ENCODE measurements at places on chromosomes 6 and 20.

DNA sequence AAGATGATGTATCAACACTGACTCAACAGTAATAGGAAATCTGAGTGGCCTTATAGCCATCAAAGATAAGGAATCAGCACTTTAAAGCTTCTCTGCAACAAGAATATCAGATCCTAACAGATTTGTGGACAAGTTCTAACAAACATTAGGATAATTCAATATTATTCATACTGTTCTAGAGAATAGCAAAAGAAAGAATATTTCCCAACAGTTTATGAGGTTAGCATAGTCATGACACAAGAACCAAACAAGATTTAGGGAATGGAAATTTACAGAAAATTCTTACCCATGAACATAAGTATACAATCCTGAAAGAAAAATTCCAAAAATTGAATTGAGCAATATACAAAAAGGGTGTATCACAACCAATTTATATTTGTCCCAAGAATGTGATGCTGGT lies 64.3 kb upstream of the BTBD3 start:
- no peak for DNase-seq

DNA sequence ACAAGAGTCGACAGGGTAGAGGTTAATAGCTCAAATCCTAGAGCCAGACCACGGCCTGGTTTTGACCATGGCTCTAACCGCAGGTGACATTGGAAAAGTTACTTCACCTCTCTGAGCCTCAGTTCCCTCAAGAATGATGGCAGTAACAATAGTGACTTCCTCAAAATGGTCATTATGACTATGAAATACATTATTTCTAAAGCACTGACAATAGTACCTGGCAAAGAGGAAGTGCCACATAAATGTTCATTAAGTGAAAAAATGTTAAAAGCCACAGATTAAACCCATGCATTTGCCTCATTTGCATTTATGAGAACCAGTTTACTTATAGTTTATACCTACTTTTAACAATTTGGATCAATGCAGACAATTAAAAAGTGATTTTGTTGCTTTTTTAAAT lies 12.3 kb downstream of the BTBD3 start:
- DNase-seq: no peak

DNA sequence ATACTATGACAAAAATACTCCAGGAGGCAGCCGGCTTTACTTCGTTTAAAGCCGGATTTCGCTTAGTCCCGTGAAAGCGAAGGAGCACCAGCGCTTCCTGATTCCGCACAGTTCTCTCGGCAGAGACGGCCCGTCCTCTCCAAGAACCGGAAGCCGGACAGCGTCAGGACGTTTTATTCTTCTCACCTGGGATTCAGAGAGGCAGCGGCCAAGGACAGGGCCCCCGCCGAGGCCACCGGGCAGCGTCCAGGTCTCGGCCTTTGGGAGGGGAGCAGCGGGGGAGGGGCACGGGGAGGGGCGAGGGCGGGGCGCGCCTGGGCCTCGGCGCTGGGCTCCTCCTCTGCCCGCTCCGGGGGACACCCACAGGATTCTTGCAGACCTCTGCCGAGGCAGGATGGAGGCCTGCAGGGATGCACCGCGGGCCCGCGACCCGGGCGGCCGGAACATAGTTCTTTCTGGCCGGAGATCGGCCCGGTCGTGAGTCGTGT lies 2.8 kb upstream of the DIDO1 start:
- no peak for DNase-seq

DNA sequence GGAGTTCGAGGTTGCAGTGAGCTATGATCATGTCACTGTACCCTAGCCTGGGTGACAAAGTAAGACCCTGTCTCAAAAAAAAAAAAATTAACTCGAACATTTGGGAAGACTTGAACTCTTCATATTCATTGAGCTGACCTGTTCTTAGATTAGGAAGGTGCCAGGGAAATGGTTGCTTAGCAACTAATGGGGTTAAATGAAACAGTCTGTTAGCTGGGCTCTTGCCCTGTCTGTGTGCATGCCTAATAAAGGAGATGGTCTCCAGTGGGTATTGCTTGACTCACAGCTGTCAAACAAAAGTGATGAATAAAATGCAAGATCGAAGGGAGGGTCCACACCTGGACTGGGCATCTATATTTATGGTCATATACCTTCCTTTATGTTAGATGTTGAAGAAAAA lies 101.8 kb downstream of the KLHL32 start:
- DNase-seq: no peak

DNA sequence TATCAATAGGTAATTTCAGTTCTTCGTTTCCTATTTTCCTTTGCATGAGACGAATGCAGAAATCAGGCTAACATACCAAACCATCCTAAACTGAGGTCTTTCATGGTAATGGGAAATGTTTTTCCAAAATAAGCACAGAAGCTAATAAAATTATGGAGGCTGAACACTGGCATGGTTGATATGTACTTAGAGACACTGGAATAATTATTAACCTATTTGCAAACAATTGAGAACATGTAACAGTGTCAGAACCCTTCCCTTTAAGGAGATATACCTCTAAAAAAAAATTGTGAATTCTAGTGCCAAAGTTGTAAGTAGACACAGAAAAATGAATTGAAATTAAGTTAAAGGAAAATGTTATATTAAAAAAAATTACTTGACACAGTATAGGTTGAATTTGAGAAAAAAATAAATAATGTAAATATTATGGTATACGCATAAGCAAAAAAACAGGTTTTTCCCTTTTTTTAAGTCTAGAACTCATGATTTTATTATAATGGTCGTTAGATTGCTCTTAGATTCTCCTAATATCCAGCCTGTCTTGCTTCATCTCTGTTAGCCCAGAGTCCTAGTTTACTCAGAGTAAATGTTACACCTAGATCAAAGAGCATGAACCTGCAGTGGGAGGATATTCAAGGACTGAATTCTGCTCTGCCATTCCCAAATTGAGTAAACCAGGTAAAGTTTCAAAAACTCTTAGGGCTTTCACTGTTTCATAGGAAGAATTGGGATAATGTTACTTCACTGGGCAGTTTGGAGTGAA lies 1.7 kb downstream of the SLC17A2 start:
- no peak for DNase-seq

DNA sequence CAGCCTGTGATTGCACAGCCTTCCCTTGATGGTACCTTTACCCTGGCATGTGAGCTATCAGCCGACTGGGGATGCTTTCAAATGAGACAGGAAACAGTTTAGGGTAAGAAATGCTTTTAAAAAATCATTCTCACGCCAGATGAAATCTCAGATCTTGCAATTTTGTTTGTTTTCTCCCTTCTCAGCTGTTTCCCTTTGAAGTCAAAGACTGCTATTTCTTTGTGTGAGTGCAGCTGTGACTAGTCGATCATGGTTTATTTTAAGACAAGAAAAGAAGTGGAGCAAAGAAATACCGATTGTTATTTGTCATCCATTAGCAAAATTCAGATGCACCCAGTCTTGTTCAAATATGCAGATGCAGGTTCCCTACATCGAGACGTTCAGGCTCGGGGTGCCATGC lies 489.7 kb downstream of the QKI start:
- DNase-seq: no peak

GRCh38 chr6:137497721-137498463 lies 3.7 kb upstream of the OLIG3 start:
- DNase-seq: no peak

GRCh38 chr6:170162775-170163404 lies 128.0 kb downstream of the DLL1 start:
- no peak for DNase-seq

DNA sequence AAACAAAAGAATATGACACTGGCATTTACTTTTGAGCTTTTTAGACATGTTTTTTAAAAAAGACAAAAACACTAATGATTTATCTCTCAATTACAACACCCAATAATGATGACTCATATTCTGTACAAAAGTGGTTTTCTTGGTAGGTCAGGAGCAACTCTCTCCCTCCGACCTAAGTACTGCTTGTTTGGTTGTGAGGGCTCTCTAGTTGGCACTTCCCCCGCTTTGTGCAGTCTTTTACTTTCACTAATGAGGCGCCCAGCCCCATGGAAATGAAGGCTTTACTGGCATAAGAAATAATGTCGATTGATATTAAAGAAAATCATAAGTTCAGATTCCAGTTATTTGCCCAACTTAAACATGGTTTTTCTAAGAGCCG lies 1.3 kb downstream of the KPNA5 start:
- no peak for DNase-seq

DNA sequence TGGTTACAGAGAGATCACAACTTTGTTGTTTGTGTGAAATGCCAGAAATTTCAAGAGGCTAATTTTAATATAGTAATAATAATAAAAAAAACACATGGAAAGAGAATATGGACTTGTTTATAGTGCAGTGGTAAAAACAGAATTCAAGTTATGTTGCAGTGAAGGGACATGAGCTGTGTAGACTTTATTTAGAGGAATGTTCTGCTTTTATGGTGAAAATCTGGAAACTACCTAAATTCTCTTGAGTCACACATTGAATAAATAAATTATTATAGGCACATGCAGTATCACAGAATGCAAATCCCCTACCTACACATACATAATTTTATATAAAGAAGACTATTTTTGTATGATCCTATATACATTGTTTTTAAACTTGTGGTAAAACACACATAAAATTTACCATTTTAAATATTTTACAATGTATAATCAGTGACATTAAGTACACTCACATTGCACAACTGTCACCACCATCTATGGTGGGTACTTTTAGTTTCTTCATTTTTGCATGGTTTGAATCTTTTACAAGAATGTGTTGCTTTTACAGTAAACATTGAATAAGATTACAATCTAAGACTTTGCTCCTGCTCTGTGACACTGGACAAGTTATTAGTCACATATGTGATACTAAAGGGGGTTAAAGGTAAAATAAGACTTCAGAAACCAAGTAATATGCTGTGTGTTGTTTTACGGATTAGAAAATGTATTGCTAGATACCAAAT lies 107.4 kb downstream of the B3GAT2 start:
- no peak for DNase-seq

- DNase-seq: no peak
These were observed at the start of gene ULBP1 for GRCh38 chr6:149963462-149964307. Gene ULBP1 (plus strand): TSS chr6:149963943. CDS start chr6:149964050, 107 bp downstream.

DNA sequence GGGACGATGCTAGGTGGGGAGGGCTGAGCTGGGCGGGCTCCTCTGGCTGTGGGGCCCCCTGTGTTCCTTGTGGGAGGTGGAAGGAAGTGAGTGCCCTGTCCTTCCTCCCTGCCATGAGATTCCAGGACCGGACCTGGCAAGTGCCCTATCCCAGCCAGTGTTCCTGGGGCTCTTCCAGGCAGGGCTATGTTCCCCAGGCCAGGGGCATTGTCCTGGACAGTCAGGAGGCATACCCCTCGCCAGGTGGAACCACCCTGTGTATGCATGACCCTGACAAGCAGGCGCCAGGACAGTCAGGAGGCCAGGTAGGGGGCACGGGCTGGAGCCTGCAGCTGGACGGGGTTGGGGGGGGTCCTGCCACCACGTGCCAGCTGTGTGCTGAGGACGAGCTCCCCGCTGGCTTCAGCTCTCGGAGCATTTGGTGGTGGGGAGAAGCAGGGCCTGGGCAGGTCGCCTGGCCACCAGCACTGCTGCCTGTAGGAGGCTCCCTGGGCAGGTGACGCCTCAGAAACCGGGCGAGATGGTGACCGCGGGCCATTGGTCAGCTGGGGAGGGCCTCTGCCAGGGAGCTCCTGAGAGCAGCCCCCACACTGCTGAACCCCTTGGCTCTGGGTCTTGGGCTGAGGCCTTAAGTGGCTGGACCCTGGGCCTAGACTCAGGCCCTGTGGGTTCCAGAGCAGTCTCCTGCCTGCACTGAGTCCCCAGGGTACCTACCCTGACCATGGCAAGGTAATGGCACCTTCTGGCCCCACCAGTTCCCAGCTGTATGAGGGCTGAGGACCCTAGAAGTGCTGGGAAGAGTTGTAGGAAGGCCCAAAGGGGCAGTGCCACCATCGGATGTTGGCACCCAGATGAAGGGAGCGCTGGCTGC lies 694 bp downstream of the SLC17A9 start:
- no peak for DNase-seq

DNA sequence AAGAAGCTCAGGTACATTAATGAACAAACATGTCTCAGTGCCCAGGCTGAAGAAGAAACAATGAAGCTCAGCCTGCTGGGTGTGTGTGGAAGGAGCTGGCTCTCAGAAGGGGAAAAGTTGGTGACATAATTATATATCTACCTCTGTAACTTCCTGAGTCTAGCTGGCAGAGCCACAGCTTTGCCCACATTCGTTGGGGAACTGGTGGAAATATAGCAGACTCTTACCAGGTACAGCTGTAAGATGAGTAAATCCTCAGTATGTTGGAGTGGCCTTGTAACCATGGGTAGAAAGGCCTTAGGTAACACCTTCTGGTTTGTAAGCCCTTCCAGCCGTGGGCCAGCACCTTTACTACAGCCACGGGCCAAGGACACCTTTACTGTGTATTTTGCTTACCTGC lies 29.9 kb upstream of the PNRC1 start:
- DNase-seq: no peak
